ENCODE measurements at places on chromosomes 3 and 15.

GRCh38 chr3:88364926-88365325, 215.2 kb downstream of the C3orf38 start:
- no peak for DNase-seq

DNA sequence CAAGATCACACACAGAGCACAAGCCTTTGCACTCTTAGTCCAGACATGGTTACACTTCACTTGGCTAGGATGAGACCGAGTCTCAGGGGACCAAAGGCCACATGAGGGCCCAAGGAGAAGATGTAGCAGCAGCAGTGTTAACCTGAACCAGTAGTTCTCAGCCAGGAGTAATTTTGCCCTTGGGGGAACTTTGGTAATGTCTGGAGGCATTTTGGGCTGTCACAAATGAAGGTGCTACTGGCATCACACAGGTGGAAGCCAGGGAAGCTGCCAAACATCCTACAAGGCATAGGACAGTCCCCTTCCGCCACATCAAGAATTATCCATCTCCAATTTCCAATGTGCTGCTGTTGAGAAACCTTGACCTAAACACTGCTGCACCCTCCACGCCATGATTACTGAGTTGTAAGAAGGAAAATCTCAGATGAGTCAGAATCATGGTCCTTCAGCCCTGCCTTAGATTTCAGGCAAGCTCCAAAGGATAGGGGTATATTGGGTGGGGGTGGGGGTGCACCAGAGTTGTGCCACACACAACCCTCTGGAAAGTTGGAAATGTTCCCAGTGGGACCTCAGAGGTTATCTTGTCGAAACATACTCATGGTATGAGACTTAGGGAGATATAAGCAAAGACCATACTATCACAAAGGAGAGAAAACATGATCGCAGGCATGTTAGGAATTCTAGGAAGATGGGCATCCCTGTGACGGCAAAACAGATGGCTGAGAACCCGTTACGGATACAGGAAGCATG, 36.2 kb downstream of the SEMA5B start:
- no peak for DNase-seq

DNA sequence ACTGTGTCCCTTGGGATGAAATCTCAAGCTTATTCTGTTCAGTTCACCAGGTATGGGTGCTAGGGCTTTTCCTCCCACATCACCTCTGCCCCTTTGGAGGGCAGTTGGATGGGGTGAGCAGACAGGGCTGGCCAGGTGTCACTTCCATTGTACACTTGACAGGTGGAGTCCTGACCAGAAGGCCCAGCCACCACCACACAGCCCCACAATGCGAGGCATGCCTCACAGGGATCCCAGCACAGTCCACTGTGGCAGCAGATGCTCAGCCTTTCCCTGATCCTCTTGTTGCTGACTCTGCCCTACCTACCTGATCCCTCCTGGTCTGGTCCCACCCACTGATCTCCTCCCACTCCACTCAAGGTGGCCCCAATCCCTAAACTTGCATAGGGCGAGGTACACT, 88.2 kb downstream of the ANP32A start:
- no peak for DNase-seq

DNA sequence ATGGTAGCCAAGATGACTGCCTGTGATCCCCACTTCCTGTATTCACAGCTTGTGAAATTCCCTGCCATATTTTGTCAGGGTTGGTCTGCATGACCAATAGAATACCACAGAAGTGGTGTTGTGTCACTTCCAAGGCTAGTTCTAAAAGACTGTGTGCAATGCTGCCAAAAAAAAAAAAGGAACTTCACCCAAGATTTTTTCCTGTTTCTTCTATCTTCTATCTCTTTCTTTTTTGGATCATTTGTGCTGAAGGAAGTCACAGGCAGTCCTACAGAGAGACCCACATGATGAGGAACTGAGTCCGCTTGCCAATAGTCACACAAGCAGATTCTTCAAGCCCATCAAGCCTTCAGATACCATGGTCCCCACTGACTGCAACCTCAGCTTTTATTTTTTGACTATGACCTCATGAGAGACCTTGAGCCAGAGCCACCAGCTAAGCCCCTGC, 18.1 kb upstream of the RAF1 start:
- no peak for DNase-seq

DNA sequence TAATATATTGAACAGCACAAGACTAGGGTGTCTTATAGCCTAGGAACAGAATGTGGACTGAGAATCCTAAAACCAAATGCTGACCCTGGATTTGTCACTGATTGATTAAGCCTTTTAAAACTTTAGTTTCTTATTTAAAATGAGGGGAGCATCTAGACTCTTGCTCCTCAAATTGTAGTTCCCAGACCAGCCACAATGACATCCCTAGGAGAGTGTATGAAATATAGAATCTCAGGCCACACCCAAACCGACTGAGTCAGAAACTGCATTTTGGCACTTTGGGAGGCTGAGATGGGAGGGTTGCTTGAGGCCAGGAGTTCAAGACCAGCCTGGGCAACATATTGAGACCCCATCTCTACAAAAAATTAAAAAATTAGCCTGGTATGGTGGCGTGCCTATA, 287.8 kb upstream of the UMPS start:
- no peak for DNase-seq

DNA sequence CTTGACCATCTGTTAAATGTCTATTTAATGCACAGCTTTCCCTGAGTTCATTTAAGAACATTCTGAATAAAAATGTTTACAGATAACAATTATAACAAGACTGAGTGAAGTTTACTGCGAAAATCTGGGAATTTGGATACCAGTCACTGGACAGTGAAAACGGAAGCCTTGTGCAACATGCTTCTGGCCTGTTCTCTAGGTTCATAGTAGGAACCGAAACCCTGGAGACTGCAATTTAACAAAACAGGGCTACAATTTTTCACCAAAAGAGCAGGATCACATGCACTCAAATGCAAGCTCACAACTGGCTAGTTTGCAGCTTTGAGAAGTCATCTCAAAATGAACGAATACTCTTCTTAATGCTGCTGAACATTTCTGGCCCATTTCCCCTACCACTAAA, 435.9 kb downstream of the NR2F2 start:
- DNase-seq = no peak

DNA sequence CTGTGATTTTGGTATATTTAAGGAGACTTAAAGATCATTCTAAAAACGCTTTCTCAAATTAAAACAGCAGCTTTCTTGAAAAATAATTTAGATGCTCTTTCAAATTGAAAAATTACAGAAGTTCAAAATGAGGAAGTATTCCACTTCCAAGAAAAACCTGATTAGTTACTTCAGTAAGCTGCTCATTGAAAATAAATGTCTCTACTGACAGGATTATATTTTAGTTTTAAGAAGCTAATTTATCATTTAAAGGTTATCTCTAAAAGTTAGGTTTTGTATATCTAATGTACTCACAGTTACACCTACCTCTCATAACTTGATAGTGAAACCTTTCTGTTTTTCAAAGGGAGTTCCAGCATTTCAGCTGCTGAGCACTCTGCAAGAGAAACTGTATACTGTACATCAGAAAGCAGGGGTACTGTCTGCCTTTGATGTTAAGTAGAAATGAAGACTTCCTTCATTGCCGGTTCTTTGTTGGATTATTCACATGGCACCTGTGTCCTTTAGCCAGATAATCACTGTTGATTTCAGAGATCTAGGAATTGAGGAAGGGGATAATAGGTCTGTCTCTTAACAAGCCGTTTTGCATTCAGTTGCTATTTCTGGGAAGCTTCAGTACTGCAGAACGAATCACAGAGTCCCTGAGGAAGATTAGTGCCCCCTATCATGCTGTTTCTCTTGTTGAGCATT, 161.6 kb downstream of the TCF12 start:
- no peak for DNase-seq

GRCh38 chr3:24498796-24499195, 4.1 kb upstream of the THRB start:
- DNase-seq = no peak

DNA sequence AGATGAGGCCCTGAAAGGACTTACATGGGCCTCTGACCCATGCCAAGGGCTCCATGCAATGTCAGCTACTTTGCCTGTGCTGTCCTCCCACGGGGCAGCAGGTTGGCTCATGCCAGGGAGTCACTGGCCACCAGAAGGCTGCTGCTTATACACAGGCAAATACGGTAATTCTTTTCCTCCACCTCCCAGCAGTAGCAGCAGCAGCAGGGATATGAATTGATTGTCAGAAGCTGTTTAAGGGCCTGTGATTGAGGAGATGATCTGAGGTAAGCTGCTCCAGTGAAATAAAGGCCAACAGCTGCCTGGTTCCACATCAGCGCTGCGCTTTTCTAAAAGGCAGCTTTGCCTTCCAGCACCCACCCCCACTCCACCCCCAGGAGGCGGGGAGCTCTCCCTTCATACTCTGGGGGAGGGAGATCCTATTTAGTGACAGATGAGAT, 250.5 kb downstream of the SHQ1 start:
- no peak for DNase-seq

All from activated CD8-positive, alpha-beta memory T cell treated with anti-CD3 and anti-CD28 coated beads for 1 hour (primary cell).